ENCODE measurements at places on chromosomes 1 and 21. TPM values are rescaled to one million over a fixed set of nuclear protein-coding genes. Genes with fewer than 3 reads are reported as not detected.

- DNase-seq, result no peak
Observed at GRCh38 chr1:180614730-180615129, 17.1 kb upstream of the XPR1 start.

DNA sequence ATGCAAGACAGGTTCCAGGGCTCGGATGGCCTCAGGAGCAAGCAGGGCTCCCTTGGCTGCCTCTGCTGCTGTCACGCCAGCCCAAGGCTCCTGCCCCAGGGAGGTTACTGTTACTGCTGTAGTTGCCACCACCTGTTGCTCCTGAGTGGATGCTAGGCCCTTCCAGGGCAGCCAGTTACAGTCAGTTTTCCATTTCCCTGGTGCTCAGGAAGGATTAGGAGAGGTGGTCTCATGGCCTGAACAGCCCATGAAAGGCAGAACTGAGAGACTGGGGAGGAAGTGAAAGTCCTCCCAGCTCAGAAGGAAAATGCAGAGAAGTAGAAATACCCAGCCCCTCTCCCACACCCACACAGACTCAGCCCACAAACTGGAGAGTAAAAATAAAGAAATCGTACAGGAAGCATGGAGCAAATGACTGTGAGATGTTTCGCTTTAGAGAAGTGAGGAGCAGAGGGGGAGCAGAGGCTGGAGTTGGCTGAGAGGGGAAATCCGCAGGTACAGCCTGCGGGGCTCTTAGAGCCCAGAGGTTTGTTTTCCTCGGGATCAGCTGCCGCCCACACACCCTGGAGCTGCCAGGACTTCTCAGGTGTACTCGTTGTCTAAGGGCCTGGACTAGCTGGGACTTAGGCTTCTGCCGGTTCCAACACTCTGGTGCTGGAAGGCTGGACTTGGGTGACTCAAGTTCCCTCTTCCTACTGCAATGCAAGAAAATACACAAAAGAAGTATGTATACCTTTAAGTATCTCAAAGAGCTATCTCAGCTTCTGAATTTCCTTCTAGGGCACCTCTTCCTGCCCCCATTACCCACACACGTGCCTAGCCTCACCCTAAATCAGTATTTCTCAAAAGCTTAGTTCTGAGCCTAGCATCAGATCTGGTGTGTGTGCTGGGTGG is 2.3 kb downstream of the IL6R start:
- DNase-seq, result no peak

OR2L3 gene
- not detected for polyA plus RNA-seq

KRTAP19-3 gene
- polyA plus RNA-seq, result not detected

MIXL1 gene
- 0.30 TPM for polyA plus RNA-seq
